ENCODE measurements at places on chromosomes 12 and 14.

DNA sequence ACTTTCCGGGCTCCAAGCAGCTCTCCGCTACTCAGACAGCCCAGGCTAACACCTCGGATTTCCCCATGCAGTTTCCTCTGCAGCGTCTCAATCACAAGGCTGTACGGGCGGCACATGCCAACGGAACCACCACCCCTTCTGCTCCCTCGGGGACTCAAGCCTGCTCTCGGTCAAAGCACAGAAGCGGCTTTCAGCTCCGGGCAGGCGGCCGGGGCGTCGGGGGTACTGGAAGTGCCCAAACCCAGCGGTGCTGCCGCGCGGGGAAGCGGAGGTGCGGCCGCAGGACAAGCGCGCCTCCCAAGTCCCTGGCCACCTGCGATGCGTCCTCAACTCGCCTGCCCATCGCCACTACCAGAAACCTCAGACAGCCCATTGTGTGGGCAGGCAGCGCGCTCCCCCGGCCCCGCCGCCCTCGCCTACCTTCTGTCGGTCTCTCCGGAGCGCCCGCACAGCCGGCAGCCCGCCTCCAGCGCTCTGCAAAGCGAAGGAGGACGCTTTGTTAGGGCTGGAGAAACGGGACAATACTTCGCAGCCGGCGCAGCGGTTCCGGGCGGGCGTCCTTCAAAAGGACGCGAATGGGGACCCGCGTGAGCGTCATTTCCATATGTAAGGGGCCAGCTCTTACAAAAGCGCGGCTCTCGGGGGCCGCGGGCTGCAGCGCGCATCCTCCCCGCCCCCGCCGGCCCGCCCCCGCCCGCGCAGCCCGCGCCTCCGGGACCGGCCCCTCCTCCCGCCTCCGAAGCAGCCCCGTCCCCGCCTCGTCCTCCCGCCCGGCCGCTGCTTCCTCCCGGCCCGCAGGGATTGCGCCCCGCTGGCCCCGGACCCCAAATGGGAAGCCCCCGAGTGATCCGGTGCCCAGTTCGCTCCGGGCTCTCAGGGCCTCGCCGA, 674 bp downstream of the NIN start:
- H3K27ac ChIP-seq, result peak overlapping the region; percentile 84
- H3K4me1 ChIP-seq, result peaks cover 44% of the 10 kb centered on the region
- H3K4me3 ChIP-seq, result peak overlapping the region; percentile 72

DNA sequence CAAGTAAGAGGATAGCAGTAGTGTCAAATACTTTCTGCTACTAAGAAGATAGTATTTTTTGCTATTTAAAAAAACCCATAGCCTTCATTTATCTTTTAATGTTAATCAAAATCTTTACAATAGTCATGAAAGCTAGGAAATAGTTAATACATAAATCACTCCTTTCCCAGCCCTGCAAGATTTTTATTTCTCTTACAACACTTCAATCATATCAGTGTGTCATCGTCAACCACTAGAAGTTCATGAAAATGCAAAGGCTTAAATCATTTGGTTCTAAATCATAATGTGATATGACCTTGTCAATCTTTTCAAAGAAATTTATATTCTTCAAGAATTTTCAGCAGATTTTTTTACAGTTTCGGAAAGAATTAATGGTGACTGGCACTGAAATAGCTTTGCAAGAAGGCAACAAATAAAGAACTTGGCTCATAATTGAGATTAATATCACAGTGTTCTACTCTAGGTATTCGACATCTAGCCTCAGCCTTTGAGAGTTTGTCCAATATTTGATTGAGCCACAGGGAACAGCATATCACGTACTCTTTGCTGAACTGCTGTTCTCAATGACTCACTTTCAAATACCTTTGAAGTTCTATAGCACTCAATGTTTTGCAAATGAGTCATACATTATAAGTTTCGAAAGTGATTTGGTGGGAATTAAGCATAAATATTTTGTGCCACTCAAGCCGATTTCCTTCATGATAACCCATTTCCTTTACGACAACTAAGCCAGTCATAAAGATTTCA, 384.0 kb upstream of the FOXG1 start:
- no peak overlapping the region for H3K27ac ChIP-seq
- no peaks in the 10 kb centered on the region for H3K27me3 ChIP-seq

- no peaks in the 10 kb centered on the region for H3K4me1 ChIP-seq
- peaks cover 20% of the 10 kb centered on the region for H3K36me3 ChIP-seq
- DNase-seq, result no peak
- no peak overlapping the region for H3K27ac ChIP-seq
- no peaks in the 10 kb centered on the region for H3K27me3 ChIP-seq
- no peak overlapping the region for H3K4me3 ChIP-seq
These were observed 45.8 kb downstream of the ETNK1 start for GRCh38 chr12:22670762-22671161.

DNA sequence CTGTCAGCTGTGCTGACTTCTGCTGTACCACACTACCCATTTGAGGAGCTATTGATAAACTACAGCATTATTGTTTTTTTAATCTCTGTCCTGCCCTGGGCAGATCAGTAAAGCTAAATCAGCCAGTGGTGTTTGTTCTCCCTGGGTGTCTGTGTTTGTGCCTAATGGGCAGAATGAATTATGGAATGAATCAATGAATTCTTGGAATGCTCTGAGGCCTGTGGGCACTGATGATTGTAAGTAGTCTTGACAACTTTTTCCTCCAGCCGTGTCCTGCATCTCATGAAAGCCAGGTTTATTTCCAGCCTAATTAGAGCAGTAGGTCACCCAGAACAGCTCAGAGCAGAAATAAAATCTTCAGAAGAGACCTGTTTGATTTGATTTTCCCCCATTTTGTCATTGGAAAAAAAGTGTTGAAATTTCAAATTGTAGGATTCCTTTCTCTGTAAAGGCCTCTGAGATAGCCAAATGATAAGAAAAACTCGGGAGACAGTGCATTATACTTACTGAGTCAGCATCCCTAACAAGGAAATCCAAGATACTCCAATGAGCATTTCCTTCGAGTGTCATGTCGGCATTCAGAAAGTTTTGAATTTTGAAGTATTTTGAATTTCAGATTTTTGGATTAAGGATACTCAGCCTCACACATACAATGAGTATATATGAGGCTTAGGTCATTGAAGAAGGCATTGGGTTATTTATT, 19.4 kb upstream of the EVL start:
- H3K4me3 ChIP-seq, result no peak overlapping the region
- DNase-seq, result no peak
- H3K36me3 ChIP-seq, result no peaks in the 10 kb centered on the region
- H3K27me3 ChIP-seq, result no peaks in the 10 kb centered on the region
- no peak overlapping the region for H3K27ac ChIP-seq
- no peaks in the 10 kb centered on the region for H3K4me1 ChIP-seq

GRCh38 chr14:56394826-56395530, 184.6 kb upstream of the TMEM260 start:
- H3K36me3 ChIP-seq, result no peaks in the 10 kb centered on the region
- H3K27ac ChIP-seq, result no peak overlapping the region
- no peak for DNase-seq
- H3K4me1 ChIP-seq, result no peaks in the 10 kb centered on the region

GRCh38 chr14:68784226-68784910, 8.5 kb downstream of the ZFP36L1 start:
- H3K27me3 ChIP-seq, result no peaks in the 10 kb centered on the region
- no peak overlapping the region for H3K27ac ChIP-seq
- no peak overlapping the region for H3K4me3 ChIP-seq
- H3K36me3 ChIP-seq, result peaks cover 3% of the 10 kb centered on the region
- no peak for DNase-seq
- H3K4me1 ChIP-seq, result peaks cover 78% of the 10 kb centered on the region

DNA sequence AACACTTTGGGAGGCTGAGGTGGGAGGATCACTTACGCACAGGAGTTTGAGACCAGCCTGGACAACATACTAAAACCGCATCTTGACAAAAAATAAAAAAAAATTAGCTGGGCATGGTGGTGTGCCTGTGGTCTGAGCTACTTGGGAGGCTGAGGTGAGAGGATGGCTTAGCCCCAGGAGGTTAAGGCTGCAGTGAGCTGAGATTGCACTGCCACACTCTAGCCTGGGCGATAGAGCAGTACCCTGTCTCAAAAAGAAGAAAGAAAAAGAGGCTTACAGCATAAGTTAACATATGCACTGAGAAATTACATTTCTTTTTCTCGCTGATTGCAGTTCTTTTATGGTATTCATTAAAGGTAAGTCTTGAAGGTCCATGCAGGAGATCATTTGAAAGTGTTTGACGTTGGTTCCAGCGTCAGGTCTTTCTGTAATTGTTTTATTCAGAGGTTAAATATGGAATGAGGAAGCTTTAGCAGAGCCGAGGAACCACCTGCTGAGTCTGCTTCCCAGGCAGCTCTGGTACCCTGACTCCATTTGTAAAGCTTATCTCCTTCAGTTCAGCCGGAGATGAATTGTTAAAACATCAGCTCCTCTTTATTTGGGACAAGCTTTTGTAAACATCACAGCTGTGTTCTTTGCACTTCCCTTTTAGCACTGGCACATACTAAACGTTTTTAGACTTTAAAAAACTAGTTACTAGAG, 18.5 kb downstream of the SFSWAP start:
- H3K27me3 ChIP-seq, result no peaks in the 10 kb centered on the region
- no peak for DNase-seq
- no peak overlapping the region for H3K27ac ChIP-seq
- H3K4me3 ChIP-seq, result no peak overlapping the region

GRCh38 chr12:67925077-67925476, 64.2 kb upstream of the IFNG-AS1 start:
- H3K4me1 ChIP-seq, result no peaks in the 10 kb centered on the region
- H3K36me3 ChIP-seq, result no peaks in the 10 kb centered on the region
- no peaks in the 10 kb centered on the region for H3K27me3 ChIP-seq
- H3K27ac ChIP-seq, result no peak overlapping the region

GRCh38 chr12:57089271-57090245, 644 bp downstream of the NAB2 start:
- H3K4me3 ChIP-seq, result peak overlapping the region; percentile 77
- peaks cover 25% of the 10 kb centered on the region for H3K4me1 ChIP-seq
- DNase-seq, result peak; percentile 44
- H3K36me3 ChIP-seq, result peaks cover 7% of the 10 kb centered on the region
- H3K27me3 ChIP-seq, result no peaks in the 10 kb centered on the region
- peak overlapping the region; percentile 79 for H3K27ac ChIP-seq
